Activated T-cell treated with anti-CD3 and anti-CD28 coated beads, Interleukin-2, amount 50 U/mL, for 24 hours (primary cell): ENCODE measurements at places on chromosomes 3 and 15.

- peaks cover 6% of the 10 kb centered on the region for H3K4me1 ChIP-seq
- H3K27ac ChIP-seq, result no peak overlapping the region
- peaks cover 48% of the 10 kb centered on the region for H3K27me3 ChIP-seq
- no peak for DNase-seq
- no peak overlapping the region for H3K4me3 ChIP-seq
- H3K36me3 ChIP-seq, result no peaks in the 10 kb centered on the region
Observed at GRCh38 chr3:185153861-185154629, 1.2 kb upstream of the C3orf70 start.

GRCh38 chr3:127777921-127778656 is 44.2 kb downstream of the MGLL start:
- DNase-seq, result no peak
- no peaks in the 10 kb centered on the region for H3K36me3 ChIP-seq
- H3K27me3 ChIP-seq, result no peaks in the 10 kb centered on the region
- H3K4me1 ChIP-seq, result peaks cover 11% of the 10 kb centered on the region
- H3K4me3 ChIP-seq, result no peak overlapping the region
- no peak overlapping the region for H3K27ac ChIP-seq

GRCh38 chr3:31503456-31503855 is 29.3 kb upstream of the STT3B start:
- H3K27ac ChIP-seq, result no peak overlapping the region
- peaks cover 42% of the 10 kb centered on the region for H3K4me1 ChIP-seq
- no peak overlapping the region for H3K4me3 ChIP-seq
- DNase-seq, result no peak

DNA sequence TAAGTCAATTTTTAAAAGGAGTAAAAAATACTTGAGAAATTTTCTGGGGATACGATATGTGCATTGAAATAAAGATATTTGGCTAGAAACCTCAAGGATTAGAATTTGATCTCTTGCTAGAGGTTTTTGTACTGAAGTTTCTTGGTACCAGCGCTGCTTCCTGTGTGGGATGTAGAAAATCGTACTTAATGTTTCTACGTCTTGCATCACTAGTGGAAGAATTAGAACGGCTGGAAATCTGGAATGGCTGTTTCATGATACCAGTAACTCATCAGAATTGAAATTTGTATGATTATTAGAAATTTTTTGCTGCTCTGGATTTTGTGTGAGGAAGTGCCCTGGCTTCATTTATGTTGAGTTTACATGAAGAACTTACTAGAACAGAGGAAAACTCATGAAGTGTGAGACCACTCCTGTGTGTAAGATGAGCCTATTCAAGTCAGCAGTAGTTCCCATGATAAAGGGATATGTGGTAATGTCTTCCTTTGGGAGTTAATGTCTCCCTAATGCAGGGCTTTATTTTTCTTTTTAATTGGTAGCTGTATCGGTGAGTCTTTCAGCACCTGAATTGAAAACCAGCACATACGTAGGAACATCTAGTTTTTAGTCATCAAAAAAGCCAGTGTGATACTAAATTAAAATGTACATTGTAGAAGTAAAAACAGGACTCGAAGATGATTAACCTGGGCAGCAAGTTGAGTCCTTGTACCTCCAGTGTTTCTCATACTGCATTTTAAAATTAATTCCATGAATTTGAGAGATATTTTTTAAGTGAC is 3.2 kb downstream of the KBTBD8 start:
- peaks cover 61% of the 10 kb centered on the region for H3K36me3 ChIP-seq
- peak overlapping the region; percentile 68 for H3K4me3 ChIP-seq
- peaks cover 63% of the 10 kb centered on the region for H3K4me1 ChIP-seq
- no peak for DNase-seq
- H3K27me3 ChIP-seq, result peaks cover 5% of the 10 kb centered on the region
- H3K27ac ChIP-seq, result peak overlapping the region; percentile 90

DNA sequence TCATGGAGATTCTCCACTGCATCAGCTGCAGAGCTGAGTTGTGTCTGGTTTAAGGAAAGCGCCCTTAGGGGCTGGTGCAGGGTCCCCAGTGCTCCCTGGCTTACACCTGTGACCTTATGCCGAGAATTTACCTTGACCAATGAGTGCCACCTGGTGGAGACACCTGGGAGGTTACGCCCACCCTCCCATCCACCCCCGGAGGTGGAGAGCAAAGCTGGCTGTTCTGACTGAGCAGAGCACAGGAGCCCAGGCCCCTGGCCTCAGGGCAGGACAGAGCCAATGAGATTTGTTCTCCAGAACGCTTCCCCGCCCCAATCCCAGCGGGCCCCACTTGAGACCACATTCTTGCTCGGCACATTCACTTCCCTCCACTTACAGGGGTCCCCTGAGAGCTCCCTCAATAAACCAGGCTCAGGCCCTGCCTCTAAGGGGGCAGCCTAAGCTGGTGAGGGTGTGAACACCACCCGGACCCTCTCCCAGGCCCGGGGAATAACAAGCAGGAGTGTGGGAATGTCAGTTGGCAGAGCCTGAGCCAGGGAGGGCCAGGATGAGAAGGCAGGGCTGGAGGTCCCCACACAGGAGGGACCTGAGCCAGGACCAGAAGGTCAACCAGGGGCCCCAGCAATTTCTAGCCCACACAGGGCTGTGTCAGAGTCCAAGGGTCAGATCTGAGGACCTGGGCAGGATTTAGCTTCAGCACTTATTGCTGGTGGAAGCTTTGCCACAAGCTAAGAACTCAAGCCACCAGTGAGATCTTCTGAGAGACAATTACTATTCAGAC is 117.1 kb downstream of the TPRA1 start:
- no peaks in the 10 kb centered on the region for H3K4me1 ChIP-seq
- no peak overlapping the region for H3K4me3 ChIP-seq
- H3K27ac ChIP-seq, result no peak overlapping the region
- no peaks in the 10 kb centered on the region for H3K36me3 ChIP-seq

DNA sequence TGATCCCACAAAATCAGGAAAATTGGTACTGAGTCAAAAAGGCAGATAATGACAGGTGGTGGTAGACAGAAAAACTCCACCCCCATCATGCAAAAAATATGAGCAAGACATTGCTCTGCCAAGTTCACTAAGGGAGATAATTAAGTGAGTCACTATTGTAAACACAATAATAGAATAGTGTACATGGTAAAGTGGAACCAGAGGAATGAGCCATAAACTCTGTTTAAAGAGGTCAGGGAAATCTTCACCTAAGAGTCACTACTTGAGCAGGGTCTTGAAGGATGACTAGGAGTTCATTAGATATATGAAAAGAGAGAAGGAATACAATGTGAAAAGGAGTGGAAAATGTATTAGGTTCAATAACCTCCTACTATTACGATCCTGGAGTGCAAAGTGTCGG is 213.4 kb upstream of the PEX5L start:
- no peaks in the 10 kb centered on the region for H3K27me3 ChIP-seq
- no peak for DNase-seq
- H3K27ac ChIP-seq, result no peak overlapping the region
- H3K4me3 ChIP-seq, result no peak overlapping the region

DNA sequence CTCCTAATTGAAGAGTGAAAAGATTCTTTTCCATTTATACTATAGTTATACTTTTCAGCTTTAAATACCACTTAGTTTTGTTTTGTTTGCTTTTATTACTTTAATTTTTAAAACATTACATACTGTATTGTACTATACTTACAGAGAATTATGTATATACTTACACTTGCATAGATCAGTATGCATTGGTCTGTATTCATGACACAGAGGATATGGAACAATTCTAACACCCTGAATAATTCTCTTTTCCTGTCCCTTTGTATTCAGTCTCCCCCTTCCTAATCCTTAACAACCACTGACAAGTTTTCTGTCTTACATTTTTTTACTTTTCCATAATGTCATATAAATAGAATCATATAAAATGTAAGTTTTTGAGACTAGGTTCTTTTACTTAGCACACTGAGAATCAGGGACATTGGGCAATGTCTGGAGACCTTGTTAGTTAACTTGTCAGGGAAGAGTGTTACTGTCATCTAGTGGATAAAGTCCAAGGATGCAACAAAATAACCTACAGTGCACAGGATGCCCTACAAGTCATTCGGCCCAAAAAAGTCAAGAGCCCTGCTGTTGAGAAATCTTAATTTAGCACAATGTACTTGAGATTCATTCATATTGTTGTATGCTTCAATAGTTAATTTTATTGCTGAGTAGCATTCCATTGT is 95.7 kb upstream of the MCTP2 start:
- no peak overlapping the region for H3K4me3 ChIP-seq
- H3K27ac ChIP-seq, result no peak overlapping the region
- H3K4me1 ChIP-seq, result no peaks in the 10 kb centered on the region
- H3K36me3 ChIP-seq, result no peaks in the 10 kb centered on the region
- no peak for DNase-seq

DNA sequence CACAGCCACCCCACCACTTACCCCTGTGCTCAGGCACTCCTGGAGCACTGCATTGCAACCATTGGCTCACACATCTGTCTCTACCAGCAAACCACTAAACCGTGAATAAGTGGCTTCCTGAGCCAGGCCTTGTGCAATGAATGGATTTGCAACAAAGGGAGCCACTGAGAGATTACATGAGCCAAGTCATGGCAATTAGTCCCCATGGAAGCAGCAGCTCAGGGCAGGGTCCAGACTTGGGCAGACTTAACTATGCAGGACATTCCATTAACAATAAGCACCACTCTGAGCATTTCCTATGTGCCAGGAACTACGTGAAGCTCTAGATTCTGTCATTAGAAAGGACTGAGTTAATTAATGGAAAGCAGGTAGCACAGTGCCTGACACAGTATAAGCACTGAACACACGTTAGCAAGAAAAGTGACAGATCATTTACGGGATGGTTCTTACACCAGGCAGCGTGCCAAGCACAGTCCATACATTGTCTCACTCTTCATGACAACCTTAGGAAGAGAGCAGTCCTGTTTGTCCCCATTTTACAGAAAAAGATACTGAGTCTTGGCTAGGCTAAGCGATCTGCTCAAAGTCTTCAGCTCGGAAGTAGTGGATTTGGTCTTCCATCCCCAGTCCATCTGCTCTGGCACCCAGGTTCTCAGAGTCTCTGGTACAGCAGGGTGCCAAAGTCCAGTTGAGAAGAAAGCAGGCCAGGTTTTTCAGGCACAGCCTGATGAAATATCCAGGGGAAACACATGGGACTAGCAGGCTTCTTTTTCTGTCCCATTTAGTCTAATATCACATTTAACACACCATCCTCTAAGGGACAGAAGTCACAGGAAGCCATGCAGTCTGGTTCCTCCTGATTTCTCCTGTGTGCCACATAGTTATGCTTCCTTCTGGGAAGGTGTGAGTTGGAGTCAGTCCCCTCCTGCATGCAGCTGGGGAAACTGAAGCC is 44.1 kb downstream of the LIPC start:
- H3K27ac ChIP-seq, result peak overlapping the region; percentile 6
- DNase-seq, result no peak
- H3K36me3 ChIP-seq, result no peaks in the 10 kb centered on the region
- H3K27me3 ChIP-seq, result no peaks in the 10 kb centered on the region
- peaks cover 59% of the 10 kb centered on the region for H3K4me1 ChIP-seq

DNA sequence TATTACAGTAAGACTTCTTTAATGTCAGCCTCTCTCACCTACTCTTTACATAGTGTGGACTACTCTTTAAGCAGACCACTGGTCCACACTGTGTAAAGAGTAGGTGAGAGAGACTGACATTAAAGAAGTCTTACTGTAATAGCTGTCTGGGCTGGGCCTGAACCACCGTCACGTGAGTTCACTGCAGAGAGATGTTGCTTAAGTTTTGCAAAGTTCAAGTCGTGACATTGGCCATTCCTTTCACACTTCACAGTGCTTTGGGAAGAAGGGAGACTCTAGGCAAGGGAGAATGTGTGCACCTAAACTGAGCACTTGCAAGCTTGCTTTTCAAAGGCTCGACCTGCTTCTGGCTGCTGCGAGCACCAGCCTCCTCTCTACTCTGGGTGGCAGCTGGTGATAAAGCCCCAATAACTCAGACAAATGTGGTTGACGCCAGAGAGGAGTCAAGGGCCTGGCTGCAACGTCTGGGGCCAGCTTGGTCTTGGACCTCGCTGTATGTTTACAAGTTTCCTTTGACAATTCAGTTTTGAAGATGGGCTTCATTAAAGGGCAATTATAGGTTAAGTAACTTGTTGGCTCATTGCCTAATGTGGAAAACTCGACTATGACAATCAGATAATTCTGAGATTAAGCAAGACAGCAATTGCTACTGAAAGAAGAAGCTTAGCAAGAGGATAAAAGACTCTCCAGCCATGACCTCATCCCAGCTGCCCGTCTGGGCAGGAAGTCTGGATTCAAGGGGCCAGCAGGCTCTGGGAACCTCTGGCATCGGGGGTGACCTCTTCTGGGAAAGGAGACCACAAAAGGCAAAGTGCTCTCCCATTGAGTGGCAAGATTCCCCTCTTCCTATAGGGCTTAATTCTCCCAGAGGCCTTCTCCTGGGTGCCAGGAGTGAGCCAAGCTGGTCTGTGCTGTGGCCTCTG is 242.1 kb upstream of the TLE3 start:
- no peak for DNase-seq
- H3K27ac ChIP-seq, result no peak overlapping the region
- H3K27me3 ChIP-seq, result peaks cover 5% of the 10 kb centered on the region
- H3K4me1 ChIP-seq, result no peaks in the 10 kb centered on the region
